ENCODE measurements at places on chromosomes 6 and 20.

DNA sequence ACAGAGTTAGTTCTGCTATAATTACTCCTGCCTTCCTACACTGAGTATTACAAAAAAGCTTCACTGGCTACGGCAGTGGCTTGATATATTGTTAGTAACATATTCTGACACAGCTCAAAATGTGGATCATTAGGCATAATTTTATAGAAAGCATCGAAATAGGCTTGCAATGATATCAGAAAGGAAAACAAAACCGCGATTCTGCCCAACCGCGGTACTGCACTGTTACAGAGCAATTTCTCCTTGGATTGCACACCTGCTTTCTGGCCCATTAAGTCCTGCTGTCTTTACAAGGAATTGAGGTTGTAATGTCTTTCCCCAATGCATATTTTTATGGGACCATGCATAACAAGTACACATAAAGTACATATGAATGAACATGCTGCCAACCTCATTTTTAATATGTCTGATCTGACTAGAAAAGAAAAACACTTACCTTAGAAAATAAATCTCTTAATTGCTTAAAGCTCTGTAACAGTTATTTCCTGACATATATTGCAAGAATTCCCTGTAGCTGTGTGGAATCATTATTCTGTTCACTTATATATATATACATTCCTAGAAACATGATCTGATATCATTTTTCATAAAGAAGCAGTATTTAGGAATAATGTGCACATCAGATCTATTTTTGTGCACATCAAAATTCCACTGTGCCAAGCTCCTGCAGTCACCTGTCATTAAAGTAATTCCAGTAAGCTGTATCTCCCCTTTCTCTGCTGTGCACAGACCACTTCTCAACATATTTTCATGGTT, 763.9 kb downstream of the HACE1 start:
- no peak for DNase-seq

- DNase-seq = no peak
These were observed 301.1 kb downstream of the TAF4 start for GRCh38 chr20:61764471-61765025.

- DNase-seq = no peak
These were observed 25.5 kb upstream of the OSTM1 start for GRCh38 chr6:108100003-108100402.

DNA sequence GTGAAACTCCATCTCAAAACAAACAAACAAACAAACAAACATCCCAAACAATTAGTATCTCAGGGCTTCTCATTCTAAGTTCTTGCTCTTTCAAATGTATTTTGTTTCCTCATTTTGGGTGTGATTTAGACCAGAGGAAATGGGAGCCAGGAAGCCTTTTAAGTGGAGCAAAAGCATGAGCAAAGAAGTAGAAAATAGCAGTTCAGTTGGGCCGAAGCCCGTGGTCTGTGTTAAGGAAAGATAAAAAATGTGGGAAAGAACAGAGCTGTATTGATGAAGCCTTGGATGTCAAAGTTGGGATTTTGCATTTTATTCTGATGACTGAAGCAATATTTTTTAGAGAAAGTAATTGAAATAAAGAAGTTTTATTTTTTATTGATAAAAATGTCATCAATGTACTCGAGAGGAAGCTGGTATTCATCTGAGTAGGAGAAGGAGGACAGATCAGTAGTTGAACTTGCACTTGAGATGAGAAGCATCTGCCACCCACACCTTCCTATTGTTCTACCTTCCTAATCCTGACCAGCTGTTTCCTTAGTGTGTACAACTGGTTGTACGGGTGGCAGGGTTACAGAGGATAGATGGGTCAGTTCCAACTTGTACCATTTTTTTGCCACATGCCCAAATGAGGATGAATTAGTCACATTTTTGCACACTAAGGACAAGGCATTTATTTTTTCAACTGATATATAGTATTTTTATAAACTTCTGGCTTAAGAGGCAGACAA, 56.1 kb downstream of the KIAA0408 start:
- no peak for DNase-seq

DNA sequence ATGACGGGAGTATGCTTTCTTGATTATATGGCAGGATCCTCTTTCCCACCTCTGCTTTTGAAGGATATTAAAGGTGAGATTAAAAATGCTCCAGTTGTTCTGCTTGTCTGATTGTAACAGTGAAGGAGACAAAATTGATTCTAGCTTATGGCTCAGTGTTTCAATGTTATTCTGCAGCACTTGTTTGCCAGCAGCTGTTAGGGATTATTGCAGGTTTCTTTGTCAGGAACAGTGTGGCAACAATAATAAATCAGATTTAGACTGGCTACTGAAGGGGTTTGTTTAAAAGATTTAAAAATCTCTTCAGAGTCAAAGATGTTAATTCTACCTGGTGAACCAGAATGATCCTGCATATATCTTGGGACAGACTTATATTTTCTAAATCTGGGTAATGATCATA, 126.9 kb downstream of the LAMA2 start:
- no peak for DNase-seq

GRCh38 chr20:31497838-31498540, 16.3 kb upstream of the HM13 start:
- no peak for DNase-seq

DNA sequence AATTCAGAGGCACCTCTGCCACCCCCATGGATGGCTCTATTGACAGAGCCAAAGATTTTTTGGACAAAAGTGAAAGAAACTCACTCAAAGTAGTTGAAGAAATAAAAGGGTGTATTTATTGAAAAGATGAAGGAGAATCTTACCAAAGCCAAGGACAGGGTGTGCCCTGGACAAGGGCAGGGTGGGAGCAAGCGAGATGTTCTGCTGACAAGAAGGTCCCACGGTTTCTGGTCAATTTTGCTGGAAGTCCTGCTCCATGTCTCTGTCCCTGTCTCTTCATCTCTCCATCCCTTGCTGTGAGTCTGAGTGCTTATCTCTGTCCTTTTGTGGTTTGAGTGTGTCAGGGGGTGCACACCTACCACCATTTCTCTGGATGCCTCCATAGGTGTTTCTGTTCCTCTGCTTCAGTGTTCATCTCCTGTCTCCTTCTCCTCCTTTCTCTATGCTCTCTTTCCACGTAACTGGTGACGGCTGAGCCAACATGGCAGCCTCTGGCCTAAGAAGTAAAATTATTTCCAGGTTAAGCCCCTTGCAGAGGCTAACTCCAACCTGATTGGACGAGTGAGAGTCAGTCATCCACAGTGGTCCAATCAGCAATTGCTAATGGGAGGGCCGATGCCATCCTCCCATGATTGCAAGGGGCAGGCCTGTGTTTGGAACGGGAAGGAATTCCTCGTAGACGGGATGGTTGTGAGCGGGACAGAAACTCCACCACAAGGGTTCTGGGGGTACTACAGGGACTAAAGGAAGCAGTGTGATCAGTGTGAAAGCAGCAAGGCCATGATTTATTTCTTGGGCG, 502.1 kb upstream of the CDH4 start:
- DNase-seq = no peak

- DNase-seq = no peak
These were observed 35.1 kb downstream of the RRBP1 start for GRCh38 chr20:17646961-17647301.

DNA sequence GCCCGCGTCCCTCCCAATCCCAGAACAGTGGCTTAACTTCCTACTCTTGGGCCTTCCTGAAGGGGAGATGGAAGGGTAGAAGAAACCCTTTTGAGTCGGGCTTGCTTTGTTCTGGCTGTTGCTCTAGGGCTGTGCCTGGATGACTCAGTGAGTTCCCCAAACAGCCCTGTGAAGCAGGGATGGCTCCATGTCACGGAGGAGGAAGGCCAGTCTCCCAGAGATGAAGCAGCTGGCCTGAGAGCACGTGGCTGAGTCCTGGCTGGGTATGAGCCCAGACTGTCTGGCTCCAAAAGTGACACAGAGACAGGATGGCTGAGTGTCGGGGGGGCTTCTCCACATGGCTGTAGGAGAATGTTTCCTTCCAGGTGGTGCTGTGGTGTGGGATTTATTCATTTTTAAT, 4.6 kb downstream of the SYTL3 start:
- DNase-seq = no peak

DNA sequence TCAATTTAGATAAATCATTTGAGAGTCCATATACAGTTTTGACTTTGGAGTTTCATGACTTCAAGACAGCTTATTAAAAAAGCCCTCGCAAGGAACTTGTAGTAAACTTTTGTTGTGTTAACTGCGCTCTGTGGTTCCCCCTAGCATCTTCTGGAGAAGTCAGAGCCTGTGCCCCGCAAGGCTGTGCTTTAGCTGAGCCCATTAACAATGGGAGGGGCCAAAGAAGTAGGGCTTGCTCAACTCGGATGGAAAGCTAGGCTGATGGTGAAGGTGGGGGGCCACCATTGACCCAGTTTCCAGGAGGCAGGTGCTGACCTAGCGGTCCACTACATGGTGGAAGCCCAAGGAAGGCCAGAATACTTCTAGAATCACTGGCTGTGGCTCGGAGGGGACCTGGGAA, 29.3 kb upstream of the OVOL2 start:
- no peak for DNase-seq

GRCh38 chr20:37334450-37334849, 11.5 kb upstream of the SRC start:
- no peak for DNase-seq

GRCh38 chr20:50309280-50309763, 118.7 kb downstream of the CEBPB start:
- DNase-seq = no peak

GRCh38 chr6:17816921-17817611, 110.3 kb upstream of the NUP153 start:
- DNase-seq = no peak

- no peak for DNase-seq
These were observed 35.5 kb upstream of the BMP2 start for GRCh38 chr20:6732001-6732447.

DNA sequence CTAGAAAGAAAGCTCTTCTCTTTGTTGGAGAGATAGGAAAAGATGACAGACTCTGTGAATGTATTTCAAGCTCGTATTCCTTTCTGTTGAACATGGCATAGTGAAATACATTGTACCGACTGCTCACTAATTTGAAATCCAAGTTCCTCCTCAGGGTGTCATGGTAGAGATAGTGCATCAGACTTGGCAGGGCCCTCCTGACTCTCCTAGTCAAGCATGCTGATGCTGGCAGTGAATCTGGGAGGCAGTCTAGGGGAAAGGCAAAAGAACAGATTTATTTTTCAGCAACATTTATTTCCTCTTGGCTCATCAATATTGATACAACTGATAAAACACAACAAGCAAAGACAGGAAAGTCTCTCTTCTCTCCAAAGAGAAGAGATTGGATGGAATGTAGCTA, 356.3 kb upstream of the IRAK1BP1 start:
- DNase-seq = no peak

DNA sequence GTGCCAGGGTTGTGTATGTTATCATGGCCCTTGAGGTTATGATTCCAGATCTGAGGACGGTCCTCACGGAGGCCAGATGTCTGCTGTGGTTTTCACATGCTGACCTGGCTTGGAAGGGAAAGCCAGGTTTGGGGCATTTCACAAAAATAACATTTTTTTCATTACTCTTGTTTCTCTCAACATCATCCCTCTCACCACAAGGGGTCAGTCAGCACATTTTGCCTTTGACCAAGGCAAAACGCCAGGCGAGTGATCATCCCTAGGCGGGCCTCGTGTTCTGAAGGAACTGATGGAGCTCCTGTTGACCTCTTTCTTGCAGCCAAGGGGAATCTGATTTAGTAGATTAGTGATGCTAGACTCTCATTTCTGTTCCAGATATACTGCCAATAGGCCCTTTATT, 133.5 kb downstream of the TBC1D7 start:
- DNase-seq = no peak

DNA sequence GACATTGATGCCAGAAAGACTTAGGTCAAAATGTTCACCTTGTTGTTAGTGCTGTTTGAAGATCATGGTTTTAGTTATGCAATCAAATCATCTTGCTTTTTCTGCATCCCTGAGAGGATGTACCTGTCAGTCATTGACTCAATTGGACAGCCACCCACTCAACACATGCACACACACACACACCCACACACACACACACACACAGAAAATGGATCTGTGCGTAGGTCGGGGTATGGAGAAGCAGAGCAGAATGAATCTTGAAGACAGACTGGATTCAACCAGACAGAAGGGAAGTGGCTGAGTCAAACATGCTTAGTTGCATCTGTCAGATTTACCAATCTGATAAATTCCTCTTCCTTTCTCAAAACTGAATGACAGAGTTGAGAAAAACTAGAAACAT, 19.1 kb upstream of the ZSCAN23 start:
- DNase-seq = no peak

DNA sequence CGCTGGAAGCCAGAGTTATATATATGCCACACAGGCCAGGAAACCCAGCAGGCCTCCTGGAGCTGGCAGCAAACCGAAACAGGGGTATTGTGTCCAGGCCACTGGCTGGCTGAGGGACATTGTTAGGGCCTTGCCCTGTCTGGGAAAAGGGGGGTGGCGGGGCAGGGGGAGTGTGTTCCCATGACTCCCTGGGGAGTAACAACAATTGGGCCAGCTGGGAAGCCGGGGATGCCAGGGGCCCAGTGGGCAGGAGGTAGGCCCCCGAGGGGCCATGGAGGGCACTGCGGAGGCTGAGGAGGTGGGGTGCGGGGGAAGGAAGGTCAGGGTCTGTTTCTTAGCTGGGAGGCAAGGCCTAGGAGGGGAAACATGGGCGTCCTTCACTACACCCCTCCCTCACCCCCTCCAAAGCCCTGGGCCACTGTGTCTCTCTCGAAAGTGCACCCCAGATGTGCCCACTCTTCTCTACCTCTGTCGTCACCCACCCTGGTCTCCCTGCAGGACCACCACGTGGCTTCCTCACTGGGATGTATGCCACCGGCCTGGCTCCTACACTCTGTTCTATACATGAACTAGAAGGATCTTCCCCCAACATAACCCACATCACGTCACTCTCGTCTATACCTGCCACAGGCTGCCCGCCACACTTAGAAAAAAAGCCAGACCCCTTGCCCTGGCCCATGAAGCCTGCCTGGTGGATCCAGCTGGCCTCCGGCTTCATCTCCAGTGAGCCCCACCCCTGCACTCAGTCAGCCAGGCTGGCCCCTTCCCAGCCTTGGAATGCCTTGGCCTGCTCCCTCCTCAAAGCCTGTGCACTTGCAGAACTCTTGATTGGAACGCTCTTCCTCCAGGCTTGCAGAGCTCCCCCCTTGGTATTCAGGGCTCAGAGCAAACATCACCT, 7.8 kb upstream of the E2F1 start:
- DNase-seq = no peak

GRCh38 chr6:137819740-137820139, 47.3 kb upstream of the TNFAIP3 start:
- DNase-seq = no peak

- no peak for DNase-seq
These were observed at the start of gene METTL24 for GRCh38 chr6:110357664-110358552. TSS of gene METTL24 (minus strand) at chr6:110358349. CDS start at chr6:110358272, 77 bp downstream.

- DNase-seq = no peak
These were observed 715.2 kb upstream of the MANEA start for GRCh38 chr6:94862112-94862511.

- DNase-seq = no peak
These were observed 6.5 kb upstream of the SLCO4A1 start for GRCh38 chr20:62635852-62636251.

- DNase-seq = no peak
These were observed 16.4 kb upstream of the KIFC1 start for GRCh38 chr6:33375143-33375671.

- no peak for DNase-seq
These were observed 2.1 kb downstream of the FKBP1C start for GRCh38 chr6:63213325-63213724.

- DNase-seq = no peak
These were observed 99.4 kb downstream of the YTHDF1 start for GRCh38 chr20:63116412-63117106.

- no peak for DNase-seq
These were observed 144.2 kb downstream of the GMDS start for GRCh38 chr6:2101213-2101612.

All from activated T-helper 9 cell treated with anti-CD3 and anti-CD28 coated beads, Interleukin-2, amount 50 U/mL, for 16 hours (primary cell).